ENCODE measurements at places on chromosomes 1 and 21. TPM values are rescaled to one million over a fixed set of nuclear protein-coding genes. Genes with fewer than 3 reads are reported as not detected.

- no peak for DNase-seq
Observed at GRCh38 chr1:33297911-33298622, 22.8 kb downstream of the A3GALT2 start.

DNA sequence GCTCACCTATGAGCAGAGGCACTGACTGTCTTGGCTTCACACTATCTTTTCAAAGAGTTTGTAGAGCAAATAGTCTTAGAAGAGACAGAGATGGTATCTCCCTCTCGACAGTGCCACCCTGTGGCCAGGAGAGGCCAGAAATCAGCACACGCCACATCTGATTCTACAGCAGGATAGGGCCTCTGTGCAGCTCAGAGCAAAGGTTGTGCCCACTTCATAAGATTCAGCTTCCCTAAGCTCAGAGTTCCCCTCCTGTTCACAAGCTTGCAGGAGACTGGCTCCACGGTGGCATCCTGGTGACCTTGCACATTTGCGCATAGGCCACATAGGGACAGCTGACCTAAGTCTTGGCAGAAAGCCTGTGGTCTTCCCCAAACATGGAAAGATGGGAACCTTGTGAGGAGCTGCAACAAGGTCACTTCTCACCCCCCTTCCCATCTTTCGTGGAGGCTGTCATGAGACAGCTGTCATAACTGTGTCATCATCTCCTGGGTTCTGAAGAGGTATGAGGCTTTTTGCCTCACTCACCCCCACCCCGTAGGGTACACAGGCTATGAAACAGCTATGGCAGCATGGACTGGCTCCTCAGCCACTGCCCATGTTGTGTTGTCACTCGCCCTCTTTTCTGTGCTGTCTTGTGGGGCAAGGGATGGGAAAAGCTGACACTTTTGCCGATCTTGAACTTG, 3.0 kb downstream of the ITLN2 start:
- DNase-seq: peak; percentile 12

Gene CSF1
- polyA plus RNA-seq: 40.4 TPM

Gene RBM8A
- polyA plus RNA-seq: 137 TPM

Gene TRIM58
- 3.5 TPM for polyA plus RNA-seq
